ENCODE measurements at places on chromosomes 11 and 22. TPM values are rescaled to one million over a fixed set of nuclear protein-coding genes. Genes with fewer than 3 reads are reported as not detected.

GAB2 gene
- 17.0 TPM for total RNA-seq

GRIA4 gene
- total RNA-seq = not detected

WBP2NL gene
- total RNA-seq = 1.9 TPM

KCNQ1OT1 gene
- 0.19 TPM for total RNA-seq

PNPLA5 gene
- not detected for total RNA-seq

SPI1 gene
- not detected for total RNA-seq

MRPL23 gene
- total RNA-seq = 83.6 TPM

PHETA2 gene
- total RNA-seq = 2.8 TPM

Data from activated naive CD4-positive, alpha-beta T cell treated with anti-CD3 and anti-CD28 coated beads, Interleukin-2, amount 10 ng/mL, durations not matched to agents 5 hours and 36 hours (primary cell).